ENCODE measurements at places on chromosomes 13 and 19.
A peak's percentile ranks its signal among the peaks of the same experiment; 100 is the strongest.

DNA sequence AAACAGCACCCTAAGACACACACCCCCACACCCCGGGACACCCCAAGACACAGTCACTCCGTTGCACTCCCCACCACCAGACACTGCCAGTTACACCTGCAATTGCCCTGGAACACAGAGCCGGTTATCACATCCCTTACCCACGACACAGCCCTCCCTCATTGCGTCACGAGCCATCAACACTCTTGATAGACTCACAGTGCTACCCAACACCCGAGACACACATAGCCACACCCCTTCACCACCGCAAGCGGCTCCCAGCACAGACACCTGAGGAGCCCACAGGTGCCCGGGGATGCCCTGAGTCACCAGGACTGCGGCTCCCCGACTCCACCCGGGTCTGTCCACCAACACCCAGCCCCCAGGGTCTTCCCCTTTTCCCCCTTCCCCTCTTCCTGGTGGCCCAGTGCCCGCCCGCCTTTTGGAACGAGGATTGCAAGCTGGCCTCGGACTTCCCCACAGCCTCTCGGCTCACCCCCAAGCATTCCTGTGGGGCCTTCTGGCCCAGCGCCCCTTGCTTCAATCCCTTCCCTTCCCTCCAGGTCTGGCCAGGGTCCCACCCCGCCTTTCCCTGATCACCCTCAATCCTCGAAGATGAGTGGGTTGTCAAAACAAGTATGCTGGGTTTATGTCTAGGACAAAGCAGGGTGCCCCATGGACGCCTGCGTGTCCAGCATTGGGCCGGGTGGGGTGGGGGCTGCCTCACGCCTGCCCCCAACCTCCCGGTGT is 1.7 kb upstream of the PTGER1 start:
- DNase-seq: no peak

GRCh38 chr13:110593430-110594130 is 21.8 kb upstream of the NAXD start:
- DNase-seq: peak; percentile 56

GRCh38 chr19:4304538-4305256 is at the start of gene FSD1:
TSS of gene FSD1 (plus strand) at chr19:4304598. CDS start at chr19:4304747, 149 bp downstream.
- peak; percentile 60 for DNase-seq

- DNase-seq: peak; percentile 16
Measured at GRCh38 chr13:21256351-21256761, 79.9 kb downstream of the MRPL57 start.

DNA sequence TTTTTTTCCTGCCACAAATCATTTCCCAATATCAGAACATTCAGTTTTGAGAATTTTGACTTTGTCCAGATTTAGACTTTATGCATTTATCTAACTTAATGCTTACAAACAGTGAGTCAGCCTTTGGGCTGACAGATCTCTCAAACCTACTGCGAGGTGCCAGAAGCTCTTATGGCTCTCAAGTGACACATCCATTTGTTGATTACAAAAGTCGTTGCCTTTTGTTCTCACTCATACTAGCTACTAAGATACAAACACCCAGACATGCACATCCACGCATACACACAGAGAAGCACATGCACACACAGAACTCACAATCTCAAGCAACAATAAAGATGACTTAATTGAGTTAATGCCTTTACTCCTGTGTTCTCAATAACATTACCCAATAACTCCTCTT is 1147.5 kb downstream of the DIAPH3 start:
- DNase-seq: no peak

GRCh38 chr13:39433651-39434050 is 169.3 kb downstream of the LHFPL6 start:
- no peak for DNase-seq

DNA sequence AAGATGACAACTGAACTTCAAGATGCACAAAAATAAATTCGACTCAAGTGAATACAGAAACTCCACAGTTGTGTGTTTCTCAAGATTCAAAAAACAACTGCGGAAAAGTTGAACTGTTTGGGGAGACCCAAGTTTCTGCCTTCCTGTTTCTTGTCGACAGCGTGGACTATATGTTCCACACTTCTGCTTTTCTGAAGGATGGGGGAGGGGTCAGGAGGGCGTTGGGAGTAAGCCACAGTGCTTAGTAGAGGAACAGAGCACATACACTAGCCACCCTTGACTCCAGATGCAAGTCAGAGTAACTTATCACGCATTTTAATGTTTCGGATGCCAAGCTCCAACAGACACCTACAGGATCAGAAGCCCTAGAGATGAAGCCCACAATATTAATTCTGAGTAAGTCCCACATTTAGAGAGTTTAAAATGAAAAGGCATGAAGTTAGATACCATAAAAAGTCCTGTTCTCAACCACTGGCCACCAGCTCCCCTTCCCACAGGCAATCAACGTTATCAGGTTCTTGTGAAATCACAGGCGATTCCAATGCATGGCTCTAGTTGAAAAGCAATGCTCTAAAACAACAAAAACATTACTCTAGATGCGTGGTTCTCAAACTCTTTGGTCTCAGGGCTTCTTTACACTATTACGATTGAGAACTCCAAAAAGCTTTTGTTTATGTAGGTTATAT is 4.2 kb downstream of the TUBGCP3 start:
- no peak for DNase-seq

GRCh38 chr19:19434483-19435045 is 29.1 kb downstream of the GATAD2A start:
- no peak for DNase-seq

DNA sequence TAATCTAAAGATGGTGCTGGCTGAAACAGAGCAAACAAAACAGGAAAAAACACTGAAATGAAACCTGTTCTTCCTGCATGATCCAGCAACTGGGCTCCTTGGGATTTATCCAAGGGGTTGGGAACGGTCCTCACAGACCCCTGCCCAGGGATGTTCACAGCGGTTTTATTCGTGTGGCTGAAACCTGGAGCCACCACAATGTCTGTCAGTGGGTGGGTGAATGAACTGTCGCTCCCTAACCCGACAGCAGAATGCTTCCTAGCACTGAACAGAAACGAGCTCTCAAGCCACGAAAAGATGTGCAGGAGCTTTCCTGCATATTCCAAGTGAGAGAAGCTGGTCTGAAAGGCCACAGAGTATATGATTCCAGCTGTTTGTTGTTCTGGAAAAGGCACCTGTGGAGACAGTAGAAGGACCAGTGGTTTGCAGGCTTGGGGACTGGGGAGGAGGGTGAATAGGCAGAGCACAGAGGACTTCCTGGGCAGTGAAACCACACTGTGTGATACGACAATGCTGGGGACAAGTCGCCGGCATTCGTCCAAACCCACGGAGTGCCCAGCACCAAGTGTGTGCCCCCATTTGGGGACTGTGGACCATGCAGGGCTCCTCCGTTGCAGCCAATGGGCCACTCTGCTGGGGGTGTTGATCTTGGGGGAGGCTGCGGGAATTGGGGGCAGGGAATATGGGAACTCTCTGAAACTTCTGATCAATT is 73.9 kb downstream of the TEX29 start:
- DNase-seq: no peak

DNA sequence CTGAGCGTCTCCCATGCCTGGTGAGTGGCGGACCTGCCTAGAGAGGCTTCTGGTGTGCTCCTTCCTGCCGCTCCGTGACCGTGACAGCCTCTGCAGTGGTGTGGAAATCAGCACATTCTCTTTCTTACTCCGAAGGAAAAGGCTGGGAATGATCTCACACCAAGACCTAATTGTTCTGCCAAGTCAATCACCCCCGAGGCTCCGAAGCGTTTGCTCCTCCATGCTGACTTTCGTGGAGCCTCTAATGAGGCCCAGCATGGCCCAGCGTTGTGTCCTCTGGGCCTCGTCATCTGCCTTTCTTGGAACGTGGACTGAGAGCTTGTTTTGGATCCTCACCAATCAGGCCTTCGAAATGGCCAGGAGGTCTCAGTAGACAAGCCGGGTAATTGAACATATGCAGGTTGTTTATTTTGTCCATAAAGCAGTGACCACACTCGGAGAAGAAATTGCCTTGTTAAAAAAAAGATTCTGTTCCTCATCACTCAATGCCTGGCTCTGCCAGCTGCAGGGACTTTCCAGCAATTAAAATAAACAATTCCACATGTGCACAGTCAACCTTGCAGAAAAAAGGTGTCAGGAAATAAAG is 107.1 kb downstream of the UBL3 start:
- DNase-seq: no peak

DNA sequence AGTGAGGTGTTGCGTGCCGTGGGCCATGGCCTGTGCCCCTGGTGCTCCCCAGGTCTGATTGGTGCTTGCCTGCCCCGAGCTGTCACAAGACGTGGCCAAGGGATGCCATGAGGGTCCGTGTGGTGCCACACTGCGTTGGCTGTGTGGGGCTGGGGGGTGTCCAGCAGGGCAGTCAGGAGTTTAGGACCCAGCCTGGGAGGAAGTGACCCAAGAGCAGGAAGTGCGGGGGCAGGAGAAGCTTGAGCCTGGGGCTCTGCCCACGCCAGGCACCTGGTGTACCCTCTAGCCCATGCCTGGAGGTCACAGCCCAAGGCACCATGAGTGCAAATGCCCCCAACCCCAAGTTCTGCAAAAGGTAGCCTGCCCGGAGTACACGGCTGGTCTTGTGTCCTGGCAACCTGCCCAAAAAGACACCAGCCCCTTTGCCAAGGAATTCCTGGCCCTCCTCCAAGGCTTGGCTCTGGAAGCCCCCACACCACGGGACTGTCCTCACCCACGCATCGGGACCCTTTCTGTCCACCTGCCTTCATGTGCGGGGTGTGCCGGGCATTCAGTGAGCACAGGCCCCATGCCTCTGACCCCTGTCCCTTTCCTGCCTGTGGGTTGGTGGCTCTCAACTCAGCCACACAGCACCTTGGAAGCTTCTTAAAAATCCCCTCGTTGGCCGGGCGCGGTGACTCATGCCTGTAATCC is 24.9 kb downstream of the MPND start:
- DNase-seq: no peak

DNA sequence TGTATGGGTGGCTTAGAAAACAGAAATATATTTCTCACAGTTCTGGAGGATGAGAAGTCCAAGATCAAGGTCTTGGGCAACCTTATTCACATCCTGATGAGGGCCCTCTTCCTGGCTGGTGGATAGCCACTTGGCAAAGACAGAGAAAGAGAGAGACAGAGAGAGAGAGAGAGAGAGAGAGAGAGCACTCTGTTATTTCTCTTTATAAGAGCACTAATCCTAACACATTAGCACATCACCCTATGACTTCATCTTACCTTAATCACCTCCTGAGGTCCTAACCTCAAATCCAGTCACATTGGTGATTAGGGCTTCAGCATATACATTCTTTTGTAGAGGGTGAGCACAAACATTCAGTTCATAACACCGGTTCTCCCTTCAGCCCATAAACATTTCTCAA is 430.3 kb downstream of the EFNB2 start:
- no peak for DNase-seq

DNA sequence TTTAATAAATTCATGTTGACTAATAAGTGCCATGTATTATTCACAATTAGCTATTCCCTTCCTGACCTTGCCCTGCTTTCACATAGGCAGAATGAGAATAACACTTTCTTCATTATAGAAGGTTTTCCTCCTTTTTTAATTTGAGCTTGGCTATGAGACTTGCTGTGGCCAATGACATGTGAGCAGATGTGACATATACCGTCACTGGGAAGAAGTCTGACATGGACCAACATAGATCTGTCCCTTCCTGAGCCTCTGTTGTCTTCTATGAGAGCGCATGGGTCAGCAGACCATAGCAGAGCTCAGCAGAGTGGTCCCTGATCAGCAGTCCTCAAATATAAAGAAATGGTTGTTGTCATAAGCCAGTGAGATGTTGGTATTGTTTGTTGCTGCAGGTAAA is 163.9 kb downstream of the DACH1 start:
- DNase-seq: no peak

DNA sequence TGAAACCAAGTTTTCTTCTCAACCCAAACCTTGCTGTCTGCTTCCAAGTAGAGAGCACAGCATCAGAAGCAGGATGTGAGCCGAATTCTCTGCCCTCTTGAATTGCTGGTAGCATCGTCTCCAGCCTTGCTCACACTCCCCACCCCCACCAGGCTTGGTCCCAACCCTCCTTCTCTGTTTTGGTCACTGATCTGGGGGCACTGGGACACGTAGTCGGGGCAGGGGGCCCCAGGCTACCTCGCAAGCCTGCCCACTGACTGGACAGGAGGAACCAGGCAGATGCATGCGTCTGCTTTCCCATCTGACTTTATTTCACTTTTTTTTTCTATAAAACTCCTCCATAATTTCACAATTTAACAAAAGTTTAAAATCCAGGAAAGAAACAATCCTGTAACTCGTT is 69.7 kb downstream of the MLLT1 start:
- DNase-seq: no peak

DNA sequence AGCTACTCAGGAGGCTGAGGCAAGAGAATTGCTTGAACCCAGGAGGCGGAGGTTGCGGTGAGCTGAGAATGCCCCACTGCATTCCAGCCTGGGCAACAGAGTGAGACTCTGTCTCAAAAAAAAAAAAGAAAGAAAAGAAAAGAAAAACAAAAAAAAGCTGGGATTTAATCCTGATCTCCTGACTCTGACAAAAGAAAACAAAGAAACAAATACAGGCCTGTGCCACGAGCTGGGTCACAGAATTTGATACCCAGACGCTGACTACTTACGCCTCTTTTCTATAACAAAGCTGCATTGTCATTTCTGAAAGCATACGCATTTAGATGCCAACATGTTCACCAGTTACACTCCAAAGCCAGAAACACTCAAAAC is 18.2 kb upstream of the GTF2F2 start:
- no peak for DNase-seq

DNA sequence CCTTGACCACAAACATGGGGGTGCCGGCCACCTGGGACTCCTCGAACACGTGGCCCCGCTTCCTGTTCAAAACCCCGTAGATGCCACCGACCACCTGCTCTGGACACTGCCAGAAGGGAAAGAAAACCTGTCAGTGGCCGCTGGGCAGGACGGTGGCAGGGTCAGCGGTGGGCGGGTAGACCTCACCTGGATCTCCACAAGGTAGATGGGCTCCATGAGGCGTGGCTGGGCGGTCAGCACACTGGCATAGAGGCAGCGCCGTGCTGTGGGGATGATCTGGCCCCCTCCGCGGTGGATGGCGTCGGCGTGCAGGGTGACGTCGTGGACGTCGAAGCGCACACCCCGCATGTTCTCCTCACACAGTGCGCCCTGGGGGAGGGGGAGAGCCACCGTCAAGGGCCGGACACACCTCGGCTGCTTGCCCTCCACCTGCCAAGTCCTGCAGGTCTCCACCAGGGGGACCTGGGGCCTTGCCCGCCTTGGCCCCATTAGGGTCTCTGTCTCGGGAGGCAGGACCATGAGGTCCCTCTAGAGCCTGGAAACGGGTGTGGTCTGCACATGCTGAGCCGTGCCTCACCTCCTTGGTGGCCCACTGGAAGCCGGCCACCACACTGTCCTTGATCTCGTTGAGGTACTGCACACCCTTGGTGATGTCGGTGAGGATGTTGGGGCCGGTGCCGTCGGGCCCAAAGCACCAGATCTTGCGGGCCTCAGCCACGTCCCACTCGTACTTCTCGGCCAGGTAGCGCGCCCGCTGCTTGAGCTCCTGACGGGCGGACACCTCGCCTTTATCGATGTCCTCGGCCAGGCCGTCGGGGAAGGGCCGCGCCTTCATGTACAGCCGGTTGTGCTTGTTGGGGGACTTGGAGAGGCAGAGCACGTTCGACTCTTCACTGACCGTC is 6.6 kb upstream of the DAPK3 start:
- DNase-seq: no peak

Measured in COR-L47 (cell line).